Stimulated activated CD8-positive, alpha-beta memory T cell treated with anti-CD3 and anti-CD28 coated beads, Interleukin-4, amount 100 ng/mL, for 1 hour (primary cell): ENCODE measurements at places on chromosomes 2 and 18.

DNA sequence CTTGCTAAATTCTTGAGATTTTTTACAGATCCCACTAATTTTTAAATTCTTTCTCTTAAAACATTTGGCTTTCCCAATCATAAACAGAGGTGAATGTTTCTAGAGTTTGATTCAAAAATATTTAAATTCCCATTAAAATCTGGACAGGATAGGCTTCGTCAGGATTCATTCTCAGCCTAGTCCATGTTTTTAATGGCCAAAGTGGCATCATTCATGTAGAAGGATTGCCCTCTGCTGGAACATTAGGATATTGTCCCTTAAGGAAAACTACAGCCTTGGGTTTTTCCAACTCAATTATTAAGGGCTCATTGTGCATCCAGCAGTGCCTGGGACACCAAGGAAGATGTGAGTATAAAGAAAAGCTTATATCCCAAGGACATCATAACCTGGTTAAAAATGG, 71.7 kb downstream of the TPGS2 start:
- DNase-seq, result no peak

DNA sequence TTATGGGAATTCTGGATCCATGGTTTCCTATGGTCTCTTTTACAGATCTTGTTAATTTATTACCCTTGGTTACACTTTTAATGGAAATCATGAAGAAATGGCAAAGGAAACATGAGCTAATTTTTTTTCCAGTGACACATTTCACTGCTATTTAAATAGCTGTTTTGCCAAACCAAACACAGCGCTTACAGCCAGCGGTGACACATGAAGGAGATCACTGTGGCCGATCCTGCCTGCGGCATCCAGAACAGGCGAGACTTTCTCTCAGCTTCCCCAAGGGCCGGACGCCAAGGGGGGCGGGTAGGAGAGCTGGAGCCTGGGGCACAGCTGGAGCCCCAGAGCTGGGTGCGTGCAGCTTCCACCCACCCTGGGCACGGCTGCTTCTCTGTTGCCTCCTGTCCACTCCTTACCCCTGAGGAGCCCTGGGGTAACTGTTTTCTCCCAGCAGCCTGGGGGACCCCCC, 81.4 kb upstream of the PKDCC start:
- no peak for DNase-seq

GRCh38 chr2:240928476-240929363, 22.6 kb downstream of the CROCC2 start:
- no peak for DNase-seq

GRCh38 chr2:16862471-16862870, 196.8 kb upstream of the CYRIA start:
- no peak for DNase-seq

DNA sequence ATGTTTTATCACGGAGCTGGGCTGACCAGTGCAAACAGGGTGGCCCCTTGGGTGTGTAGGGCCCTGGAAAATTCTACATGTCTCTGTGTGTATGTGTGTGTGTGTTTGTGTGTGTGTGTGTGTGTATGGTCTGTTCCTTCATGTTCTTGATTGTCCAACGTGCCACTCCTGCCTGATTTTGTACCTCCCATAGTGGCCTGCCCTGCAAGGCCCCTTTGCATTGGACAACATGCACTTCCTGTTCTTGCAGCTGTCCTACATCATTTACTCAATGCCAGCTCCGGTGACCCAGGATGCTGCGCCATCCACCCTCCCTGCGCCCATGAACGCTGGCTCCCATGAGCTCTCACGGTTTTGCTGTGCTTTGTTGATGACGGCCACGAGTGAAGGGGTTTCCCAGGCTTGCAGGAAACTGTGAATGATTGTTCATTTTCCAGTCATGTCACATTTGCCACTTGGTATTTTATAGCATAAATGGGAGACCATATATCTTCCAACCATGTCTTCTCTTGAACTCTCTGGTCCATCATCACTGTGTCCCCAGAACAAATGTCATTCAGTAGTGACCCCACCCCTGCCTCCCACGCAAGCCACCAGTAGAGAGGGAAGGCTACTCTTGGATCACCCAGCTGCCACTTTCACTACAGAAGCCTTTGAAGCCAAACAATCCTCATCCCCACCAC, 69.7 kb upstream of the NCK2 start:
- no peak for DNase-seq

DNA sequence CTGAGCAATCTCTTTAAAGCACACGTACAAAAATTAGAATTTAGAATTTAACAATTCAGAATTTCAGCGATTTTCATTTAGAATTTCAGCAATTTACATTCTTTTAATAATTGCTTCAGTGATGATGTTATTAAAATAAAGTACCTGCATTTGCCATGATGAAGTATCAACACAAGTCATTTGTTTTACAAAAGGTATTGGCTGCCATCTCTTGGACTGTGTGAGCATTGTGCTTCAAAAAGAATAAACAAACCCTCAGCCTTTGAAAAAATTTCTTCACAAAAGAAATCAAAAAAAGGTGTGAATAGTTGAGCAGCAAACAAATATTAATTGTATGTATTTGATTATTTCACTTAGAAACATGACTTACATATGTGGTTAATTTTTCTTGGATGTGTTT, 27.1 kb upstream of the ZC3H15 start:
- no peak for DNase-seq

DNA sequence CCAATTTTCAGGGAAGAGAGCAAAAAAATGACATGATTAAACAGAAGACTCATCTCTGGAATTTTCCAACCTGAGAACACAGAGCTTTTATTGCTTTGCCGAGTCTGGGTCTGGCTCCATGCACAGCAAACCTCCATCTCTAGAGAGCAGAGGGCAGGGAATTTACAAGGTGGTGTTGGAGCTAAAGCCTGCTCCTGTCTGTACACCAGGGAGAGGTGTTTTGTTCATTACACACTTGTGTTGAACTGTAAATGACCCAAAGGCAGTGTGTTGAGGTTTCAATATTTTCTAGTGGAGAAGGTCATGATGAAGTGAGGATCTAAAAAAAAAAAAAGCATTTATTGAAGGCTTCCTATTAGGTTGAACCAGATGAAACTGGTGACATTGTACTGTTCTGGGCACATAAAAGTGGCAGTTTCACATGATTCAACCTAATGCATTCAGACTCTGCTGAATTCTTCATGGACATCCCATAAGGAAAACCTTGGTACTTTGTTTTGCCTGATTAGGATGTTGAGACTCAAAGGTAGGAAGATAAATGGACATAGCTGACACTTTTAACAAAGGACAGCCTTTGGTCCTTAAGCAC, 238.3 kb downstream of the CLIP4 start:
- no peak for DNase-seq

DNA sequence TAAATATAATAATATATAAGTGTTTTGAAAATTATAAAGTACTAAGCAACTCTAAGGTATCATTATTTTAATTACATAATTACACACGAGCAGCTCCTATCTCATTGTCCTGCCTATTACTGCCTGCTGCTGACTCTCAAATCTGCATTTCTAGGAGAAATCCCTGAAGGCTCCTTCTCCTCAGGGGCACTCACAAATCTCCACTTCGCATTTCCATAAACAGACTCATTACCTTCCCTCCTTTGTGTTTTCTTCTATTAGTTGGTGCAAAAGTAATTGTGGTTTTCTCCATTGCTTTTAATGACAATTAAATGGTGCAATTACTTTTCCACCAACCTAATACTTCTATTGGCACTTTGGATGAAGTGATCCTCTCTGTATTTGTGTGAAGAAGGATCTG, 135.0 kb upstream of the HNMT start:
- DNase-seq, result no peak

DNA sequence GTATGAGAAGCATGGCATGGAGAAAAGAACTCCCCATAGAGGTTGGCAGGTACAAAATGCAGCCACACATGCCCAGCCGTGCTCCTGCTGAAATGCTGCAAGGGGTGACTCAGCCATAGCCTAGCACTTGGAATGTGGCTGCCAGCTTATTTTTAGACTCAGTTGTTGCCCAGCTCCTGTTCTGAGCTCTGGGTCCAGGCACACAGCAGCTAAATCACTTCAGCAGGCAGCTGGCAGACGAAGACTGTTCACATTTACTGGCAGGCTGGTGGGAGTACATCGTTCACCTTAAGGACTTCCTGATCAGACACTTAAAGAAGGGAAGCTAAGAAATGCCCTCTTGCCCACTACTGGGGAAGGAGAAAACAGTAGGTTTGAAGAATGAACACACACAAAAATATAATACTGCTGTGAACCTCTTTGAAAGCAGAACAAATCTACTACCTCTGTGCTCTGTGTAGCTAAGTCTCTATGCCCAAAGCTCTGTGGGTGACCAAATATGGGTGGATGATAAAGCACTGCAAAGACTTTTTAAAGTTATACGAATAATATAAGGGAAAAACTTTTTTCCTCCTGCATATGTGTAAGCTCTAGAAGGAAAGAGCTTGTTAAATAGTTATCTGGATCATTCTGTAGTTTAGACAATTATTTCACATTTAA, 146.1 kb downstream of the LNPK start:
- no peak for DNase-seq

- no peak for DNase-seq
Measured at GRCh38 chr18:37435996-37436395, 129.6 kb downstream of the CELF4 start.

DNA sequence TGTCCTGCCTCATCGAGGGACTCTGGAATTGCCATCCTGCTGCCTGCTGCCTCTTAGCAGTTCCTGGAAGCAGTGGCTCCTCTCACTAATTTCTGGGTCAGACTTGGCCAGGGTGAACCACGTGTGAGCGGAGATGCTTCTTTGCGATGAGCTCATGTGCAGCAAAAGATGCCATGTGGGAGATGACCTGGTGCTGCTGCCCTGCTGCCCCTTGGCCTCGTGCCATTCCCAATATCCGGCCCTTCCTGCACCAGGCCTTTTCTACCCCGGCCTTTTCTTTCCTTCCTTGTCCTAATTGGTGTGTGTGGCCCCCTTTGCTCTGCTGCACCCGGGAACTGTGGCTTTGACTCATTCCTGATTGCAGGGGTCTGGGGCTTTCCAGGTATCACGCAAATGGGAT, 296.9 kb upstream of the HS6ST1 start:
- no peak for DNase-seq

- no peak for DNase-seq
Measured at GRCh38 chr2:140033638-140034037, 1253.4 kb upstream of the NXPH2 start.

DNA sequence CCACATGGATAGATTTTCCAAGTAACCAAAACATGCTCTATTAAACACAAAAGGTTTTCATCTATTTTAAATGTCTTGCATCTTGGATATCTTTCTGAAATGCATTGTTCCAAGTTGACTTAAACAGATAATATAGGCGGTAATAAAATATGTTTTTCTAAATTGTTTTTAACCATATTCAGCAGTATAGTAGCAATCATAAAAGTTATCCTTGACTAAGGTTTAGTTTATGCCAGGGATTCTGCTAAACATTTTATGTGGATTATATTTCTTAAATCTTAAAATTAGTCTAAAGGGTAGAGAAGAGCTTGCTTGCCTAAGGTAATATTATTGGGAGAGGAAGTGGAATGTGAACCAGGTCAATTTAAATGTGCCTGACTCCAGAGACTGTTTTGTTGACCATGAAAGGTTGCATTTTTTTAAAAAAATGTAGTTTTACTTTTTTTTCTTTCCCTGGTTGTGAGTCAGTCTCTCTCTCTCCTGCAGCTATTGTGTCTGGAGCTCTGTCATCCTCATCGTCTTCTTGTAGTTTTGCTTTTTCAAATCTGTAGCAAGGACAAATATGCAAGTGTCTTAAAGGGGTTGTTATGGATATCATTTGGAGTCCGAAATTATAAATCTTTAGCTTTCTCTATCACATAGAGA, 309.1 kb upstream of the COL3A1 start:
- no peak for DNase-seq

GRCh38 chr2:149062531-149062930, 24.0 kb downstream of the LYPD6B start:
- DNase-seq, result no peak

DNA sequence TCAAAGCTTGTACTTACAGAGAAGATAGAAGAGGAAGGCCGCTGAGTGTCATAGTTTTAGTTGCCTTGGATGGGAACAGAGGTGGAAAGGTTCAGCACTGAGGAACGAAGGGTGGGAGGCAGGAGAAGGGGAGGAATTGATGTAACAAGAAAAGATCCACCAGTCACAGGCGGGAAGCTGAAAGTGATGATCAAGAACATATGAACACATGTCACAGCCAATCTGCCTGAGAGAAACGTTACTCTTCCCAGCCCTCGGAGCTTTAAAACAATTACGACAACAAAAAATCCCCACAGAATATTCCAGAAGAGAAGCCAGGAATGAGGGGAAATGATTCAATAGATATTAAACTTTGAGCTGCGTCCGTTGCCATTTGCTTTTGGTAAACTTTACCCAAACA, 87.1 kb downstream of the TSHZ1 start:
- no peak for DNase-seq

DNA sequence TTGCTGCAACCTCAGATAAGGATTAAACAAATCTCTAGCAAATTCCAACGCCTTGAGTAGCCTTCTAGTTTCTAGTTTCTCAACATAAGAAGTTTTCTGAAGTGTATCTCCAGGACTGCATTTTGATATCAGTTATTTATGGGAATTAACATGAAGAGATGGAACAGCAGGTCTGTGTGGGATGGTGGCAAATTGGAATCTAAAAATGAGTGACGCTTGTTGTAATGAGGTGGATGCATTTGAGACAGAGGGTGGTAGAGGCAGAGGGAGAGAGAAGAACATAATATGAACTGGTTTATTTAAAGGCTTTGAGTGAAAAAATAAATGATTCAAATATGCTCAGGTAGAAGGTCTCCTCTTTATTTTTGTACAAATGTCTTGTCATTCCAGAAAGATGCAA, 446.8 kb upstream of the GCFC2 start:
- DNase-seq, result no peak

GRCh38 chr18:40577239-40577980, 1377.6 kb upstream of the PIK3C3 start:
- DNase-seq, result no peak

GRCh38 chr2:130873700-130874346, 37.1 kb downstream of the ARHGEF4 start:
- DNase-seq, result peak; percentile 31

GRCh38 chr18:49922228-49922627, 108.9 kb upstream of the ACAA2 start:
- no peak for DNase-seq

GRCh38 chr2:58122540-58122939, 75.9 kb downstream of the VRK2 start:
- DNase-seq, result no peak

- no peak for DNase-seq
Measured at GRCh38 chr18:37457341-37457740, 108.3 kb downstream of the CELF4 start.

DNA sequence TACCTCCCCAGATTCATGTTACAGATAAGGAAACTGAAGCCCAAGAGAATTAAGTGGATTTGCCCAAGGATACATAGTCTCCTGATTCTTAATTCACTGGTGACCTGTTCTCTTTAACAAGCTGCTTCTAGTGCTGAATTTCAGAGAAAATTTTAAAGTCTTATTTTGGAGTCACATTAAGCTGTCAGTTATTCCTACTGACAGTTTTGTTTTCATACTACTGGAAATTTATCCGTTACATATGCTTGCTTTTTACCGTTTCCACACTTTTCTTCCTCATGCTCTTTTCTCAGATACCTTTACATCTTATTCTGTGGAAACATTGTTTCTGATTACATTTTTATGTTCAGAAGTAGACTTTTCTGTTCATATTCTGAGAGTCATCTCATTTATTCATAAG, 1.3 kb downstream of the MOB4 start:
- DNase-seq, result no peak

GRCh38 chr18:62877411-62878221, 162.3 kb downstream of the PHLPP1 start:
- DNase-seq, result no peak

GRCh38 chr2:170815746-170816503, 762 bp upstream of the GAD1 start:
- DNase-seq, result no peak

- no peak for DNase-seq
Measured at GRCh38 chr2:132909427-132909826, 239.4 kb upstream of the LYPD1 start.
